Right lobe of liver (tissue), 6 donors: ENCODE measurements at places on chromosomes 16 and 17. TPM values are rescaled to one million over a fixed set of nuclear protein-coding genes. Genes with fewer than 3 reads are reported as not detected.

Gene CCL1
- total RNA-seq = not detected

Gene ZNF385C
- 0.11 TPM for total RNA-seq

- DNase-seq = peak; percentile 90
Observed at GRCh38 chr16:30805370-30806169, 18.6 kb upstream of the ZNF629 start.

- DNase-seq = peak; percentile 52
Observed at GRCh38 chr17:6797718-6798351, 21.8 kb downstream of the FBXO39 start.

- no peak for DNase-seq
Observed at GRCh38 chr16:14354561-14355351, 275.3 kb downstream of the PARN start.

GRCh38 chr16:55834049-55834448 is 1.2 kb upstream of the CES1 start:
- no peak for DNase-seq

Gene PPY
- total RNA-seq = not detected

- no peak for DNase-seq
Observed at GRCh38 chr17:77726549-77727006, 231.9 kb upstream of the TNRC6C start.

DNA sequence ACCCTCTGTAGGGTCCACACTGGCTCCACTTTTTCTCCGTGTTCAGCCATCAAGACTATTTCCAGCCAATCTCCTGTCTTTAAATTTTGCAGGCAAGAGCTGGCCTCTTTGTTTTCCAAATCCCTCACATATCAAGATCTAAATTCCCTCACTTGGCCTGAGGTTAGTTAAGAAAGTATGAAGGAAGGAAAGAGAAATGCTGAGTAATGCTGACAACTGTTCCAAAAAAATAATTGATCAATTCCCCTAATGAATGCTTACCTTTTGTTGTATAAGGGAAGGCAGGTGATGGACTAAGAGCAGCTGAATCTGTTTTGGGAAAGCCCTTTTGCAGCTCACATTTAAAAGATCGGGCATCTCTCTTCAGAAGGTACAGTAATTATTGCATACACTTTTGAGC is 105.1 kb upstream of the KCNJ16 start:
- no peak for DNase-seq
